ENCODE measurements at places on chromosomes 6 and 20.

DNA sequence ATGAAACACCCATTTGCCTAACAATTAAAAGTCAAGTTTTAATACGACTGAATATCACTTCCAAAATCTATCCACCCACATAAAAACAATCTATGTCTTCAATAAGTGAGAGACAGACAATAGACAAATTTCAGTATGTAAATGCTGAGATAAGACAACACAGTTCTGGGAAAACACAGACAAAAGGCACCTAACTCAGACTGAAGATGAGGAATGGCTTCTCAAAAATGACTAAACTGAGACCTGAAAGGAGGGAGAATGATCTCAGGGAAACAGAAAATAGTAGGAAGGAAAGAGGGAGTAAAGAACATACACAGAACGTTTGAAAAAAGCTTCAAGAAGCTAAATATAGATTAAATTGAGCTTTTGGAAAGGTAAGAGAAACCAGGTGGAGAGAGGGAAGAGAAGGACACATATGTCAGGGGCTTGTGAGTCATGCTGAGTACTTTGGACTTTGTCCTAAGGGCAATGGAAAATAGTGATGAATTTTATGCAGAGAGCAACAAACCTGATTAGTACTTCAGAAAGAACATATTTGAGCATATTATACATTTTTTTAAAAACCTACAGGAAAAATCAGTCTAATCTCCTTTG lies 16.1 kb downstream of the LMBRD1 start:
- peak; percentile 33 for DNase-seq

DNA sequence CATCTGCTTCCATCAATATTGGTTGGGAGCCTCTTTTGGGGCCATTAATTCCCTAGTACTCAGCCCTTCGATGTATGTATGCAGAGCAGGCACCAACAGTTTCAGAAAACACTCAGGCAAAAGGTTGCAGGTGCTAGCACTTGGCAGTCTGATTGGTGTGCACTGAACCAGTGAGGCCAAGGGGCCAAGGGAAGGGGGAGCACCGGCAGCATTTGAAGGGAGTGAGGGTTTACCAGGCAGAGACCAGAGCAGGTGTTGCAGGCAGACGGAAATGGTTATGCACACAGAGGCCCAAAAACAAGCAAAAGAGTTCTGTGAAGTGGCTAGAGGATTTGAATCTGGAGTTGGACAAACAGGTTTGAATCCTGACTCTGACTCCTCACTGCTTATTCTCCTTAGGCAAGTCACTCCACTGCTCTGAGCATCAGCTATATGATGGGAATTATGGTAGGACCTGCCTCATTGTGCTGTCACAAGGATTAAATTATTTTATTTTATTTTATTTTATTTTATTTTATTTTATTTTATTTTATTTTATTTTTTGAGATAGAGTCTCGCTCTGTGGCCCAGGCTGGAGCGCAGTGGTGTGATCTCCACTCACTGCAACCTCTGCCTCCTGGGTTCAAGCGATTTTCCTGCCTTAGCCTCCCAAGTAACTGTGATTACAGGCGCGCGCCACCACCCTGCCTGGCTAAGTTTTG lies 58.1 kb upstream of the SHLD1 start:
- no peak for DNase-seq

- no peak for DNase-seq
Measured at GRCh38 chr20:41205313-41205712, 68.0 kb downstream of the PLCG1 start.

DNA sequence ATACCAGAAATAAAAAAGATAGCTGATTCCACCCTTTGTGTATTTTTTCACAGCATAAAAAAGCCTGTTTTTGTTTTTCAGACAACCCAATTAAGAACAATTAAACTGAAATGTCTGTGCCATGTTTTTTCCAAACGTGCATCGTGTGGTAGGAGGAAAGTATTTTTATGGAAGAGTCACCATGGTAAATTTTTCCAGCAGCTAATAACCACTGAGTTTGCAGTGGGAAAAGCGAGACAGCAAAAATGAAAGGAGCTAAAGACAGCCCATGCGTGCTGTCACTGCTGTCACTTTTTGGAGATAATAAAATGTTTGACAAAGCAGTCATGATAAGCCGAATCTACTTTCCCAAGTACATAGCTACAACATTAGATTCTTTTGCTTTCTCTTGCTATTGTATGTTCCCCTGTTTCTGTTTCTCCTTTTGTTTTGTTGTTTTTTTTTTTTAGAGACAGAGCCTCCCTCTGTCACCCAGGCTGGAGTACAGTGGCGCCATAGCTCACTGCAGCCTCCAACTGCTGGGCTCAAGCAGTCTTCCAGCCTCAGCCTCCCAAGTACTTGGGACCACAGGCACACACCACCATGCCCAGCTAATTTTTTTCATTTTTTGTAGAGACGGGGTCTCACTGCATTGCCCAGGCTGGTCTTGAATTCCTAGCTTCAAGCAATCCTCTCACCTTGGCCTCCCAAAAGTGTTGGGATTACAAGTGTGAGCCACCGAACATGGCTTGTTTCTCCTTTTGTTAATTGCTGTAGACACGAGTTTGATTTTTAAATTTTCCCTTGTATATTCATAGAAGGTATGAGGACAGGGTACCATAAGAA lies 261.3 kb downstream of the TMEM242 start:
- no peak for DNase-seq

DNA sequence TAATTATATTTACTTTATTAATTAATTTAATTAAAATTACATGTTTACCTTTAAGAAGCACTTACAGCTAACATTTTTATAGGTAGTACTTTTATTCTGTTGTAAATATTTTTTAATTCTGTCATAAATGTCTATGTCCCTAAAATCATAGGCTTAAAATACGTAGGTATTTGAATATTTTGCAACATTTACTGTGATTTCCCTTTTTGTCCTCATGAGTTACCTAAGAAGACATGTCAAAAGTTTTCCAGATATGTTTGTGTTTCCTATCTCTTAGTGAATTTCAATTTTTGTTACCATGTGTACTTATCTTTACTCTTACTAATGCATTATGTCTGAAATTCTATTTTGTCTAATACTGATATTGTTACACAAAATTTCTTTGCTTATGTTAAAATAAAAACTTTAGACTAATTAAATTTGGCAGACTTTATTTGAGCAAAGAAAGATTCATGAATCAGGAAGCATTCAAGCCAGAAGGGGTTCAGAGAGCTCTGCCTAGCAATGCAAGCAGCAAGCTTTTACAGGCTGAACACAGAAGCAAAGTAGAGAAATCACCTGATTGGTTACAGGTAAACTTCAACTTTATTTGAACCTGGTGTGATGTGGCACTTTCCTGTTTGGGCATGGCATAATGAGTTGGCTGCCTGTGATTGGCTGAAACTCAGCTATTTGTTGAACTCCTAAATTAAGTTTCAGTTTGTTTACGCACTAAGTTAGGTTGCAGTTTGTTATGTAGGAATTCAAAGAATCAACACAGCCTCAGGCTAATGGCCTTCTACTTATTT lies 123.2 kb upstream of the TMEM170B start:
- DNase-seq = no peak

DNA sequence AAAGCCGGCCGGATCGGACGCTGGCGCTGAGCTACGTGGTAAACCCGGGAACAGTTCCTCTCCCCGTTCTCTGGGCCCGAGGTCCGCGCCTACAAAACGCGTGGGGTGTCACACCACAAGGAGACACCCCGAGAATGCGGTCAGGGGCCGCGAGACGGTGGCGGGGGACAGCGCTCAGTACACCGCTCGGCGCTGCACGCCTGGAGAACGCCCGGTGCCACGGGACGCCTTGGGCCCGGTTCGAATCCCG lies 670 bp downstream of the NCOA5 start:
- no peak for DNase-seq
